ENCODE measurements at places on chromosomes 16 and 17.
A peak's percentile ranks its signal among the peaks of the same experiment; 100 is the strongest.

DNA sequence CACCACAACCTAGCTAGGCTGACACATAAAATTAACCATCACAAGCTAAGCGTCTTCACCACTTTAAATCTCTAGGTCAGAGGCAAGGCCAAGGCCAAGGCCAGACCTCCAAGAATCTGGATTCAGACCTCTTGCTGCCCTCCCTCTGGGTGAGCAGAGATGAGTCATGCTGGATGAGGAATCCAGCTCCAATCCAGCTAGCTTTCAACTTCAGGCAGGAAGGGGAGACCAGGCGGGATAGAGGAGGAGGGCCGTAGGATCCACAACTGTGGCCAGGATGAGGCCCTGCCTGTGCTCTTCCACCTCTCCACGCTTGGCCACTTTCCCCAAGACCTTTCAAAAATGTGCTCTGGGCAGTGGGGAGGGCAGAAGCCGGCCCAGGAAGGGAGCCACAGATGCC, 14.7 kb downstream of the LRRC75A start:
- peak; percentile 91 for DNase-seq

- no peak for DNase-seq
Observed at GRCh38 chr17:81331527-81332043, 36.5 kb upstream of the SLC38A10 start.

DNA sequence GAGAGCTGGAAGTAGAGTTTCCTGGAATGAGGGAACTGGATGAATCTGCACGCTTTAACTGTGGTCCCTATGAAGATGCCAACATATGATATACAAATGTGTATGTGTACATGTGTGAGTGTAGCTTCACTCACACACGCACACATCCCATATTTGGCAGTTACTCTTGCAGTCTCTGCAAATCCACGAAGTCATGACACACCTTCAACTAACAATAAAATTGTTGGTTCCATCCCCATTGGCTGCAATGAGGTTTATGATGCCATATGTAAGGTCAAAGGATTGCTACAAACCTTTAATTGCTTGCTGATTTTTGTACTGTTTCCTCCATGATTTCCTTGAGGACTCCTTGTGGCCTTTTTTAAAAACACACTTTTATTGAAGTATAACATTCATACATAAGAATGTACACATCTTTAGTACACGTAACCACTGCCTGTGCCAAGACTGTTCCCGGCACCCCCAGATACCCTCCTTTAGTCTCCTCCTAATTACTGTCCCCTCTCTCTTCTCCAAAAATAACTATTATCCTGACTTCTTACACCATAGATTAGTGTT, 22.0 kb downstream of the MYO1D start:
- DNase-seq, result no peak

- peak; percentile 68 for DNase-seq
Observed at GRCh38 chr16:51638339-51639135, 487.5 kb upstream of the SALL1 start.

GRCh38 chr17:39114723-39115122, 36.7 kb downstream of the PLXDC1 start:
- peak; percentile 61 for DNase-seq

DNA sequence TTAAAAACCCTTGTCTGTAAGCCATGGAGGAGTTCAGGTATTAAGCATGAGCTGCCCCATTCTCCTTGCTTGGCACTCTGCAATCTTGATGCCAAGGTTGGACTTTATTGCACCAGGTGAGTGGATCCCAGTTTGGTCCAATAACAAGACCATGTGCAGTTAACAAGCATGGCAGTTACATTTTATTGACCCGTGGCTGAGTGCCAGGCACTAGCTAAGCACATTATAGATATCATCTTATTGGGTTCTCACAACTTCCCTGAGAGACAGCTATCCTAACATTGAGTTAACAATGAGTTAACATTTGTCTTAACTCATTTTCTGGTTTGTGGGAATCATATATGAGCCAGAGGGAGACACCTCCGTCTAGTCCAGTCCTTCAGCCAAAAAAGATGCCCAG, 21.8 kb downstream of the LYRM9 start:
- DNase-seq, result no peak

GRCh38 chr17:36812762-36813161, 124.5 kb upstream of the LHX1 start:
- no peak for DNase-seq

- DNase-seq, result no peak
Observed at GRCh38 chr17:48471817-48472410, 41.9 kb upstream of the SKAP1 start.

DNA sequence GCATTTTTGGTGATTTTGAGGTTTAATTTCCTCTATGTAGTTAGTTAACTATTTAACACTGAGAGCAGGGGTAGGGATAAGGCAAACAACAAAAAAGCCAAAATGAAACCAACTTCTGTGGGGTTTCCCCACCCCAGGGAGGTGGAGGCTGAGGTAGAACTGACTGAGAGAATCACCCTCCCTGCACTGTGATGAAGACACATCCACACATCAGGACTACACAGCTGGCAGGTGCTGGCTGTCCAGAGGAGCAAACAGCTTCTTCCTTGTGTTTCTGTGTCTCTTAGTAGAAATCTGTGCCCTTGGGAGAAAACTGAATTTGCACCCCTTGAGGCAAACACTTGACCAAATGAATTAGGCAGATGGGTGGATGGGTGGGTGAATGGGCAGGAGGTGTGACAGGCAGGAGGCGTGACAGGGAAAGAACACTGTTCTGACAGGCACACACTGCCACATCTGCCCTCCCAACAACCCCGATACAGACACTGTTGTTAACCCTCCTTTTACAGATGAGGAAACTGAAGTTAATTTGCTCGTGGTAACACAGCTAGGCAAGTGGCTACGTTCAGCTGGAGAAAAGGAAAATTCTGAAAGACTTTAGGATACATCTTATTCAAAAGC, 62.9 kb upstream of the AMZ2 start:
- DNase-seq, result no peak

GRCh38 chr17:70022175-70022574, 52.9 kb upstream of the KCNJ16 start:
- DNase-seq, result no peak

- no peak for DNase-seq
Observed at GRCh38 chr17:81884520-81884919, 6.9 kb downstream of the ALYREF start.

GRCh38 chr17:16052486-16052885, 52.9 kb downstream of the TTC19 start:
- peak; percentile 41 for DNase-seq

- DNase-seq, result no peak
Observed at GRCh38 chr16:68073902-68074760, 11.0 kb upstream of the NFATC3 start.

DNA sequence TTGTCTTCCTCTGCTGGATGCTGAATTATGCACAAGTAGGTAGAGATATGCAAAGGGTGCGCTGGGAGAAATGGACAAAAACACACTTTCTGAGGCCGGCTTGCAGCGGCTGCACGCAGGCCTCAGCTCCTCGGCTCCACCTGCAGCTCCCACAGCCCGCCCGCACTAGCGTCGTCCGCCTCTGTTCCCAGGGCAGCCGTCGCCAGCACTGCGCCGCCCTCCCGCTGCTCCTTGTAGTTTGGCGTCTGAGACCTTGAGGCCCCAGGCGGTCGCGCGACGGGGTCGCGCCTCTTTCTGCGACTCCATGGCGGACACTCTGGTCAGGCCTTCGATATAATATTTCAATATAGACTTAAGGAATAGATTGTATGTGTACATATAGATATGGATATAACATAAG, 24.8 kb downstream of the SLFN12 start:
- DNase-seq, result no peak

DNA sequence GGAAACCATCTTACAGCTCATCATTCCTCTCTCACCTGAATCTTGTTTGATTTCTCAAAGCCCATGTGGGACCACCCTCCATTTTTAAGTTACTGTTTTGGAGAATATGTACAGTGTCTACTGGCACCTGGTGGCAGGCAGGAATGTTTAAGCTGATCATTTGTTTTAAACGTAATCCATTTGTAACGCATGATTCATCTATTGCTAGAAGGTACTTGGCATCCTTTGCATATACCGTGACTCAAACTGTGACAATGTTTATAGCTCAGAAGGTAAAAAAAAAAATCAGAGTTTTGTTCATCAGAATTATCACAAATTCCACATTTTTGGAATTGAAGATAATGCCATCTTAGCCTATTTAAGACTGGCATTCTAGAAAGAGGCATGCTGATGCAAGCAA, 1007.5 kb upstream of the EEF2KMT start:
- DNase-seq, result no peak

- no peak for DNase-seq
Observed at GRCh38 chr16:6545329-6545728, 787.3 kb upstream of the RBFOX1 start.

GRCh38 chr17:58487589-58488427, at the start of gene HSF5:
Gene HSF5 (minus strand): TSS chr17:58488408. CDS start chr17:58488274, 134 bp downstream.
- no peak for DNase-seq

DNA sequence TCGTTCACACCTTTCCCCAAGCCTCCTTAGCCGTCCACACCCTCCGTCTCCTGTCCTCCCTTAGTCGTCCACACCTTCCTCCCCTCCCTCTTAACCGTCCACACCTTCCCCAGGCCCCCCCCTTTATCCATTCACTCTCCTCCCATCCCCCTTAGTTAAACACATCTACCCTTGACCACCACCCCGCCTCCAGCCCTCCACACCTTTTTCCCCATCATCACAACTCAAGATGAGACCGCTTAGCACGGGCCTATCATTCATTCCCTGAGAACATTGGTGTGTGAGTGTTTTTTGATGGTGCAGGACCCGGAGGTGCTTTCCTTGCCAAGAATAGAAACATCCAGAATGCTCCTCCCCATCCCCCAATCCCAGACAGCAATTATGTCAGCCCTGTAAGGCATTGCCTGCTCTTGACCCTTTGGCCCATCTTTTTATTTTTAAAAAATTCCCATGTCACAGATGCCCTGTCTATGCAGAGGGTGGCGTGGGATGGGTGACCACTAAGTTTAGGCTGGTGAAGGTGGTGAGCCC, 1.4 kb downstream of the TENT4B start:
- peak; percentile 21 for DNase-seq

- DNase-seq, result no peak
Observed at GRCh38 chr17:5843366-5844026, 226.7 kb upstream of the WSCD1 start.

DNA sequence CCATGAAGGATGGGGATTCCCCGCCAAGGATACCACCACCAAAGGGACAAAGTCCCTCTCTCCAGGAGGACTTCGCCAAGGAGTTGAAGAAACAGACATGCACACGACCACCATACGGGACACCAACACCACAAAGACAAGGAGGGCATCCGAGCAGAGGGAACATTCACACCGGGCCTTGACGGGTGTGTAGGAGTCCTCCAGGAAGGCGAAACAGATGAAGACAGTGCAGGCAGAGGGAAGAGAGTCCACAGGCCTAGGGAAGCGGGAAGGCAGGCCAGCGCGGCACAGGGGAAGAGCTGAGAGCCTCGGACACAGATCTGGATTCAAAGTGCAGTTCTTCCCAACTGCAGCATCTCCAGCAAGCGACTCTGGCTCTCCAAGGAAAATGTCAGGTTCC, 10.8 kb downstream of the COTL1 start:
- no peak for DNase-seq

- no peak for DNase-seq
Observed at GRCh38 chr16:75256059-75256571, 4.7 kb upstream of the BCAR1 start.

Data from fibroblast of mammary gland (primary cell).